Pancreas (tissue), 10 donors: ENCODE measurements at places on chromosomes 13 and 19. TPM values are rescaled to one million over a fixed set of nuclear protein-coding genes. Genes with fewer than 3 reads are reported as not detected.
A peak's percentile ranks its signal among the peaks of the same experiment; 100 is the strongest.

Gene ADAMTS10
- 8.5 TPM for total RNA-seq

Gene GRIN3B
- total RNA-seq, result not detected

Gene CD37
- 2.0 TPM for total RNA-seq

Gene IGFL3
- total RNA-seq, result not detected

Gene SULT2A1
- not detected for total RNA-seq

Gene FBXO27
- 2.2 TPM for total RNA-seq

Gene RPL28
- total RNA-seq, result 1,198 TPM

Gene SBNO2
- 18.6 TPM for total RNA-seq

Gene PTH2
- total RNA-seq, result not detected

Gene ZNF324B
- total RNA-seq, result 3.7 TPM

Gene CNFN
- total RNA-seq, result not detected

Gene IZUMO1
- total RNA-seq, result 2.2 TPM

Gene ABCA7
- total RNA-seq, result 8.8 TPM

Gene ZSCAN5C
- total RNA-seq, result not detected

DNA sequence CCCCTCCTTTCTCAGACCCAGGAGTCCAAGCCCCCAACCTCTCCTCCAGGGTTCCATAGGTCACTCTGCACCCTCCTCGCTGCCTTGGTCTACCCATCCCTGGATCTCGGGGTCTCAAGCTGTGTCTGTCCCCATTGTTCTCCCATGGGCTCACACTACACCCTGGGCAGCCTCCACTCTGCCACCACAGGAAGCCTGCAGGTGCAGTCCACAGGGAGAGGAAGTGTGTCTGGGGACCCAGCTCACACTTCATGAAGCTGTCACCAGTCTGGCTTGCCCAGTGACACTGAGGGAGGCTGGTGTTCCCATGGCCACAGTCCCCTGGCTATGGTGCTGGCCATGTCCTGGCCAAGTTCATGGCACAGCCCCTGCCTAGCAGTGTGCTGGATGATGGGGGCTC, 5.3 kb downstream of the NECTIN2 start:
- no peaks in the 10 kb centered on the region for H3K27me3 ChIP-seq
- H3K4me1 ChIP-seq, result peaks cover 3% of the 10 kb centered on the region
- H3K27ac ChIP-seq, result no peak overlapping the region
- H3K4me3 ChIP-seq, result no peak overlapping the region
- no peak for DNase-seq

DNA sequence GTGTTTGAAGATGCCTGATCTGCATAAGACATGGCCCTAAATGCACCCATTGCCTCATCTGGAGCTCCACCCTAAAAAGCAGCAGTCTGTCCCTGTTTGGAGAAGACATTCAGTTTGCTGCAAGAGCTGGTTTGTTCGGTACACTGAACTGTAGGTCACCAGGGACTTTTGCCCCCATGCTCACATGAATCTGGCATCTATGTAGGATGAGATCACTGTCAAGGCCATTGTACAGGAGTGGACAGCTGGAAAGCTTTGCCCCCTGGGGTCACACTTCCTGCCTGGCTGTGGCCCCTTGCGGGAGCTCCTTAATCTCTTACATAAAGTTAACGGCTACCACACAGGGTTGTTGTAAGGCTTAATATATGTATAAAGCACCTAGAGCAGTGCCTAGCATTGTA, 73.0 kb downstream of the IPO5 start:
- H3K4me1 ChIP-seq, result peaks cover 2% of the 10 kb centered on the region
- no peaks in the 10 kb centered on the region for H3K36me3 ChIP-seq
- no peak for DNase-seq
- H3K4me3 ChIP-seq, result no peak overlapping the region

- peak within 1 kb of the TSS; percentile 96 for H3K27ac ChIP-seq
- H3K36me3 ChIP-seq, result peaks cover 11% of the 10 kb centered on the region
- H3K4me3 ChIP-seq, result peak within 1 kb of the TSS; percentile 58
- DNase-seq, result peak; percentile 96
- H3K4me1 ChIP-seq, result peaks cover 6% of the 10 kb centered on the region
Observed at GRCh38 chr19:6464070-6464873, at the start of gene CRB3. TSS of gene CRB3 (plus strand) at chr19:6464271. CDS start at chr19:6464702, 431 bp downstream.

GRCh38 chr19:14479975-14480699, 5.0 kb upstream of the PTGER1 start:
- H3K27me3 ChIP-seq, result no peaks in the 10 kb centered on the region
- no peak overlapping the region for H3K27ac ChIP-seq
- no peaks in the 10 kb centered on the region for H3K36me3 ChIP-seq
- no peaks in the 10 kb centered on the region for H3K4me1 ChIP-seq
- no peak for DNase-seq
- no peak overlapping the region for H3K4me3 ChIP-seq

GRCh38 chr13:109790086-109790485, 3.7 kb upstream of the IRS2 start:
- no peak overlapping the region for H3K27ac ChIP-seq
- no peak overlapping the region for H3K4me3 ChIP-seq
- DNase-seq, result no peak
- H3K27me3 ChIP-seq, result no peaks in the 10 kb centered on the region
- no peaks in the 10 kb centered on the region for H3K36me3 ChIP-seq

- H3K4me1 ChIP-seq, result no peaks in the 10 kb centered on the region
- no peak overlapping the region for H3K4me3 ChIP-seq
- no peak overlapping the region for H3K27ac ChIP-seq
- no peaks in the 10 kb centered on the region for H3K27me3 ChIP-seq
- no peak for DNase-seq
Observed at GRCh38 chr13:109610517-109610916, 175.9 kb downstream of the IRS2 start.

DNA sequence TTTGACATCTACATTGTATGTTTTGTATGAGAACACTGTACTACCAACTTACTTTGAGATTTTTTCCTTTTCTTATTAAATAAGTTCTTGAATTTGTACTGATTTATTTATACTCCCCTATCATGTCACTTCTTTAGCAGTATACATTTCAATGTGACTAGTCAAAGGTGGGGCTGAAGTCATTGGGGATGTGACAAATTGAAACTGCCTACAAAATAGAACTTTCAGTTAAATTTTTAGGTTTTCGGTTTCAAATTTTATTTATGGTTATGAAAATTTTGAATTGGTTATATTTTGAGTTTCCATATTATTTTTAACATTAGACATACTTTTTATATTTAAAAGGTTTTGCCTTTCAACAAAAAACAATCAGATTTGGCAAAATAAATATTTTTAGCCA, 221.6 kb downstream of the NBEA start:
- H3K27me3 ChIP-seq, result no peaks in the 10 kb centered on the region
- no peak overlapping the region for H3K4me3 ChIP-seq
- H3K4me1 ChIP-seq, result no peaks in the 10 kb centered on the region
- DNase-seq, result no peak
- H3K36me3 ChIP-seq, result no peaks in the 10 kb centered on the region
- no peak overlapping the region for H3K27ac ChIP-seq

DNA sequence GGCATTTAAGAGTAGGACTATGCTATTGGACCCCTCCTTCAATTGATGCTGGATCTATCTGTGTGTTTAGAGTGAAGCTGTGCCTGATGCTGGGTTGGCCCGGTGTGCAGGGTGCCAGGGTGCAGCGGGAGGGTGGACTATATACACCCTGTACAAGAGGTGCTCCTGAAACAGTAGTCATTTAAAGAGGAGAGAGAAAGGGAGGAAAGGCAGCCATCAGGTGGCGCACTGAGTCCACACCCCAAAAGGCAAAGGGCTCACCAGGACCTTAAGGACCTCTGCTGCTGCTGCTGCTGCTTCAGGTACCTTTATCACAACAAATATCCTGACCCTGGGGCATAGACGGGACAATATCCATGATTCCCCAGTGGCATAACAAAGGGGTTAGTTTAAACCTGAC, 39.4 kb downstream of the ZNF136 start:
- no peak overlapping the region for H3K27ac ChIP-seq
- H3K4me3 ChIP-seq, result no peak overlapping the region
- no peak for DNase-seq
- H3K27me3 ChIP-seq, result no peaks in the 10 kb centered on the region
- no peaks in the 10 kb centered on the region for H3K4me1 ChIP-seq

GRCh38 chr13:106100171-106100919, 435.1 kb downstream of the EFNB2 start:
- H3K4me3 ChIP-seq, result no peak overlapping the region
- no peak overlapping the region for H3K27ac ChIP-seq
- H3K4me1 ChIP-seq, result no peaks in the 10 kb centered on the region
- H3K27me3 ChIP-seq, result no peaks in the 10 kb centered on the region
- DNase-seq, result no peak

DNA sequence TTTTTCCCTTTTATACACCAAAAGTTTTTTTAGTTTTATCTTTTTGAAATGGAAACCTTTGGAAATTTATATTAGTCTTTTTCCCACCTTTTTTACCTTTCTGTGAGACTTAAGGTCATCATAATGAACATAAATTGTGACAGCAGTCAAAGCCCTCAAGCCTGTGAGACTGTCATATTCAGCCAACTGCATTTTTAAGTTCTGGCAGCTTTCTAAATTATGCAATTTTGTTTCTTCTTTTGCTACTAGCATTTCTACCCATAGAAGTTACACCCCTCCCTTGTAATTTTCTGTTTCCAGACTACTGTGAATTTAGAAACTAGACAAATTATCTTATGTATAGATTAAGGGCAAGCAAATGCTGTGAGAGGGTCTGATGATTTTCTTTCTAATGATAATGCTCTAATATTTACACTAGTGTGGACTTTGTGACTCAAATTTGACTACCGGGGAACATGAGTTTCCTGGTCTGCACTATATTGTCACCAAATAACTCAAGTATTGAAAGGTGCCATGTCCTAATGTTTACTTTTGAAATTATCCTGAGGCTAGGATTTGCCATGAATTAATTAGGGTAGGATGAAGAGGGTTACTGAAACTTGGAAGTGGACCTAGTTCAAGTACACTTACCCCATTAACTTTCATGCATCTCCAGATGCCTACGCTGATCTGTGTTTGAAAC, 43.7 kb downstream of the FRY start:
- H3K4me3 ChIP-seq, result no peak overlapping the region
- H3K27me3 ChIP-seq, result no peaks in the 10 kb centered on the region
- no peak overlapping the region for H3K27ac ChIP-seq
- no peaks in the 10 kb centered on the region for H3K36me3 ChIP-seq

GRCh38 chr13:27534108-27534980, 84.0 kb upstream of the MTIF3 start:
- H3K27me3 ChIP-seq, result no peaks in the 10 kb centered on the region
- no peaks in the 10 kb centered on the region for H3K4me1 ChIP-seq
- H3K36me3 ChIP-seq, result no peaks in the 10 kb centered on the region

- H3K4me1 ChIP-seq, result no peaks in the 10 kb centered on the region
- DNase-seq, result no peak
- H3K4me3 ChIP-seq, result no peak overlapping the region
- H3K36me3 ChIP-seq, result no peaks in the 10 kb centered on the region
- no peak overlapping the region for H3K27ac ChIP-seq
Observed at GRCh38 chr13:56182598-56182997, 958.1 kb upstream of the PRR20A start.

GRCh38 chr13:103908911-103909310, 842.7 kb upstream of the SLC10A2 start:
- no peak for DNase-seq
- H3K27me3 ChIP-seq, result no peaks in the 10 kb centered on the region
- H3K4me1 ChIP-seq, result no peaks in the 10 kb centered on the region
- H3K36me3 ChIP-seq, result no peaks in the 10 kb centered on the region
- H3K27ac ChIP-seq, result no peak overlapping the region
- H3K4me3 ChIP-seq, result no peak overlapping the region

DNA sequence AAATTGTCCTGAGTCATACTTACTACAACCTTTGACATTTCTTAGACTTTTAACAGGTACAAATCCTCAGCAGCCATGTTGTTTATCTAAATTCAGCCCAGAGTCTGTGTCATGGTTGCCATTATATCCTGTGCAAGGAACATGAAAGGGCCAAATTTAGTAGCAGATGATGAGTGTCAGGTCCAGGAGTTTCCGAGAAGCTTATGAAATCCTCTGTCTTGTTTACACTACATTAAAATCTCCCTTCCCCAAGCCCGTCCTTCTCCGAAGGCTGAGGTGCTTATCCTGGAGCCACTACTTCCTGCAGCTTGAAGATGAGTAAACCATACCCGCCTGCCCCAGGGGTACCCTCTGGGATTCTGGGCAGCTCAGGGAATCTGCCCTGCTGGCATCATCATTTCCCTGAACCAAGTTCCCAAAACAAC, 102.6 kb upstream of the SERP2 start:
- H3K27ac ChIP-seq, result no peak overlapping the region
- H3K4me3 ChIP-seq, result no peak overlapping the region
- DNase-seq, result no peak
- H3K27me3 ChIP-seq, result no peaks in the 10 kb centered on the region

- H3K4me3 ChIP-seq, result no peak overlapping the region
- no peaks in the 10 kb centered on the region for H3K36me3 ChIP-seq
Observed at GRCh38 chr13:70755456-70755855, 647.2 kb upstream of the KLHL1 start.

DNA sequence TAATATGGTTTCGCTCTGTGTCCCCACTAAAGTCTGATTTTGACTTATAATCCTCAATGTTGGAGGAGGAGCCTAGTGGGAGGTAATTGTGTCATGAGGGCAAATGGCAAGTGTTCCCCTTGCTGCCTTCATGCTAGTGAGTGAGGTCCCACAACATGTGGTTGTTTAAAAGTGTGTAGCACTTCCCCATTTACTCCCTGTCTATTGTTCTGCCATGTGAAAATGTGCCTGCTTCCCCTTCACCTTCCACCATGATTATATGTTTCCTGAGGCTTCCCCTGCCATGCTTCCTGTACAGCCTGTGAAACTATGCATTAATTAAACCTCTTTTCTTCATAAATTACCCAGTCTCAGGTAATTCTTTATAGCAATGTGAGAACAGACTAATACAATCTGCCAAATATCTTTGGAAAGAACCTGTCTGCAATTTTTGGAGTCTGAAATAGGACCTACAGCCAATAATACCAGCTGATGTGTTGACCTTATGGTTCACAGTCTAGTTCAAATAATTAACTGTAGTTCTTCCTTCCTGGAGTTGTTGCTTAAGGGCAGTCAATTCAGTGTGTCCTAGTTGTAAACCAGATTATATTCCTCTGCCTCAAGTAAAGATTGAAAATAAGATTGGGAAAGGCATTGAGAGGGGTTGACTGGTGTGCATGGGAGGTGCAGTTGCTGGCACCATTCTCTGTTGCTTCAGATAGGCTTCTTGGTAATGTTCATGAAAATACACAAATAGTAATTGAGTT, 1442.9 kb downstream of the SLITRK1 start:
- no peak overlapping the region for H3K27ac ChIP-seq
- no peak for DNase-seq
- no peak overlapping the region for H3K4me3 ChIP-seq

DNA sequence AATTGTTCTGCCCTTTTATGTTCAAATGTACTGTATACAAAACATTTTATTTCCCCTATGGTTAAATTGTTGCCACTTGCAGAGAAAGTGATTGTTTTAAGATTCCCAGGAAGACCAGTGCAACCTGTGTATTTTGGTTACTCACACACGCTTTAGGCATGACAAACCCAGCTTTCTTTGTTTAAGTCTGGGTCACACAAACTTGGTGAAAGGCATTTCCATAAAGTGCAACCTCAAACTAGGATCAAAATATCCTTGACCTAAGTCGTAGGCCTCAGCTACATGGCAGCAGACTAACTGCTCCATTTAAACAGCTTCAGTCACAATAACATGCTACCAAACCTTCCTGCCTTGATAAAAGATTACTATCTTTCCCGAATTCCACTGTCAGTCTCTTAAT, 639.0 kb upstream of the PRR20A start:
- H3K4me3 ChIP-seq, result no peak overlapping the region
- H3K27me3 ChIP-seq, result no peaks in the 10 kb centered on the region
- no peak for DNase-seq
- H3K36me3 ChIP-seq, result no peaks in the 10 kb centered on the region
- no peak overlapping the region for H3K27ac ChIP-seq
